ENCODE measurements at places on chromosomes 13 and 19. TPM values are rescaled to one million over a fixed set of nuclear protein-coding genes. Genes with fewer than 3 reads are reported as not detected.

GRCh38 chr13:33639158-33639557 lies 178.8 kb upstream of the RFC3 start:
- no peak for DNase-seq

DNA sequence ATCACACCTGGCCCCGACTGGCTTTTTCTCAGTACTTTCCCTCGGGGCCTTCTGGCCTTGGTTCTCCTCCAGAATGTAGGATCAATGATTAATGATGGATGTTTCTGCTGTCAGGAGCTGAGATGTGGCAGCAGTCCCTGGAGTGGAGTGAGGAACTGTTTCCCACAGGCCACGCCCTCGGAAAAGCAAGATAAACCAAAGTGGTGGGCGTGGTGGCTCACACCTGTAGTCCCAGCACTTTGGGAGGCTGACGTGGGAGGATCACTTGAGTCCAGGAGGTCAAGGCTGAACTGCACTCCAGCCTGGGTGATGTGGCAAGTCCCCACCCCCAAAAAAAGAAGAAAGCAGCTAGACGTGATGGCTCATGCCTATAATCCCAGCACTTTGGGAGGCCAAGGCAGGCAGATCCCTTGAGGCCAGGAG lies 7.1 kb upstream of the SHFL start:
- DNase-seq: no peak

DNA sequence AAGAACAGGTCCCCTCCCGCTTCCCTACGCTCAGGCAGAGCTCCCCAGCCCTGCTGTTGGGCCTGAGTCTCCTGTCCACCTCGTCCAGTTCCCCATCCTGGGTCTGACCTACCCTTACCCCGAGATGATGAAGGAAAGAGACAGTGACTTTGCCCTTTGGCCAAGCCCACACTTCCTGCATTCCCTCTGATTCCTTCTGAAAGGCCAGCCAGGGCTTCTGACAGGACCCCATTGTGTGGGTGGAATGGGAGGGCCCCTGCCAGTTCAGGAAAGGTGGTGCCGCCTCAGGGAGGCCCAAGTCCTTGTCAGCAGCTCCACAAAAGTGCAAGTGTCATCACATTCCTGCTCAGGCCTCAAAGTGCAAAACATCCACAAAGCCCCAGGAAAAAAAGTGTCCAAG lies 177.8 kb downstream of the PAN3 start:
- peak; percentile 30 for DNase-seq

DNA sequence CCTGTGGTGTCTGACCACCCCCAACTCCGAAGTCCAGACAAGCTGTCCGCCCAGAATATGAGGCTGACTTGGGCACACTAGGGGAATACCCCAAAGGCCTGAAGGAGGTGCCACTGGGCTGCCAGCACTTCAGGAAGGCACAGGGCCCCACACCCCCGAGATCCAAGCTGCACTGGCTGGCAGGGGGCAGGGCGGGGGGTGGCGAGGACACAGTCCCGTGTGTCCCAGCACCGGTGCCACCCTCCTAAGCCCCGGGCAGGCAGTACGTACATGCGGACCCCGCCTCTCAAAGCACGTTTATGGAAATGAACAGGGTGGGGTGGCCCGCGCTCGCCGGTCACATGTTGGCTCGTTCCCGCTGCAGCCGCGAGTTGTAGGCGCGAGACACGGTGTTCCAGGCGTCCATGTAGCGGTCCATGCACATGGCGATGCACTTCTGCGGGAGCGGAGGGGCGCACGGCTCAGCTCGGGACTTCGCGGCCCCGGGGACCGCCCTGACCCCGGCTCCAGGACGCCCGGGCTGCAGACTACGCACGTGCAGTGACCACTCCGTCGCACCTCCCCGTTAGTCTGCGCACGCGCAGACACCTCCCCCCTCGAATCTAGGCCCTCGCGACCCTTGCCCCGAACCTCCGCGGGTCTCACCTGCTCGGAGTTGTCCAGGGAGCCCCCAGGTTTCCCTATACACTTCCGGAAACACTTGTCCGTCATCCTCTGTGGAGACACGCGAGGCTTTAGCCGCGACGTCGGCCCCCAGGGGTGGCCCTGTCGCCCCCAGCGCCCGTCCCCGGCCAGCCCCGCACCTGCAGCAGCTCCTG lies 566 bp downstream of the TIMM13 start:
- DNase-seq: peak; percentile 82

DNA sequence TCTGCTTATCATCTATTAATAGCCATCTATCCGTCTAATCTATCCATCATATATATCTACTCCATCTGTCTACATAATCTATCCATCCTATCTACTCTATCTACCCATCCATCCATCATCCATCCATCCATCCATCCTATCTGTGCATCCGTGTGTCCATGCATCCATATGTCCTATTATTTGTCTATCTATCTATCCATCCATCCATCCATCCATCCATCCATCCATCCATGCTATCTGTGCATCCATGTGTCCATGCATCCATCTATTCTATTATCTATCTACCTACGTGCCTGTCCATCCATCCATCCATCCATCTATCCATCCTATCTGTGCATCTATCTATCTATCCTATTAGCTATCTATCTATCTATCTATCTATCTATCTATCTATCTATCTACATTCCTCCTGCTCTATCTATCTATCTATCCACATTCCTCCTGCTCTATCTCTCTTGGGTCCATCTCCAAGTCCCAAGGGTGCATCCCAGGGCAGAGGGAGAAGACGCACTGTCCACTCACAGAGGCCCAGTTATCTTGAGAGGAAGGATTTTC lies 1.9 kb downstream of the CYP4F2 start:
- DNase-seq: no peak

- no peak for DNase-seq
Observed at GRCh38 chr13:74678308-74678965, 544.2 kb upstream of the KLF12 start.

DNA sequence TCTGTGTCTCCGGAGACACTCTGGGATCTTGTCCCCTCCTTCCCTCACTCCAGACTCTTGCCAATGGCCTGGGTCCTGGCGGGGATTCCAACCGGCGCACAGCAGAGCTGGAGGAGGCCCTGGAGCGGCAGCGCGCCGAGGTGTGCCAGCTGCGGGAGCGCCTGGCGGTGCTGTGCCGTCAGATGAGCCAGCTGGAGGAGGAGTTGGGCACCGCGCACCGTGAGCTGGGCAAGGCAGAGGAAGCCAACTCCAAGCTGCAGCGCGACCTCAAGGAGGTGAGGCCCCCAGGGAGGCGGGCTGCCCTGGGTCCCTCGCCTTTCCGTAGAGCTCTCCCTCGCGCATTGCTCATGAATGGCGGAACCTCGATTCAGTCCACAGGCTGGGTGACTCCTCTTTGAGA lies 11.0 kb downstream of the PPFIA3 start:
- DNase-seq: no peak

DNA sequence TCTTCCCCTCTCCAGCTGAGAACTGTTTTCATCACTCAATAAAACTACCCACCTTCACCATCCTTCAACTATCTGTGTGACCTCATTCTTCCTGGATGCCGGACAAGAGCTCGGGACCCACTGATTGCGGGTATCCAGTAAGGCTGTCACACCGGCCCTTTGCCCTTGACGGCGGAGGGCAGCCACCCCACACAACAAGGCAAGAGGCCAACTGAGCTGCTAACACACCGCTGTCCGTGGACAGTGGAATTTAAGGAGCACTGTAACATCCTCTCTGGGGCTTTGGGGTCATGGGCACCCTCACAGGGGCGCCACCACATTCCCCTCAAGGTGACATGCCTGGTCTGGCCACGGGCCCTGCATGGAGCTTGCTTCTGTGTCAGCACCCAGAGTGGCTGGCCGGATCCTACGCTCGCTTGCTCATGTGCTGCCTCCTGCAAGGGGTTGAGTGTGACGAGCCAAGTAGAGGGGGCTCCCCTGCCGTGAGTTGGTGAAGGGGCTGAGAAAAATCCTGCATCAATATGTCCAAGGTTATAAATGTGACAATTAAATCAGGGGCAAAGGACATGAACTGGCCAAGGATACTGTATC lies 31.4 kb downstream of the LHFPL6 start:
- peak; percentile 65 for DNase-seq

- no peak for DNase-seq
Observed at GRCh38 chr13:78910147-78910546, 251.2 kb upstream of the OBI1 start.

GRCh38 chr13:64725492-64725891 lies 2504.6 kb downstream of the PCDH9 start:
- DNase-seq: no peak

DNA sequence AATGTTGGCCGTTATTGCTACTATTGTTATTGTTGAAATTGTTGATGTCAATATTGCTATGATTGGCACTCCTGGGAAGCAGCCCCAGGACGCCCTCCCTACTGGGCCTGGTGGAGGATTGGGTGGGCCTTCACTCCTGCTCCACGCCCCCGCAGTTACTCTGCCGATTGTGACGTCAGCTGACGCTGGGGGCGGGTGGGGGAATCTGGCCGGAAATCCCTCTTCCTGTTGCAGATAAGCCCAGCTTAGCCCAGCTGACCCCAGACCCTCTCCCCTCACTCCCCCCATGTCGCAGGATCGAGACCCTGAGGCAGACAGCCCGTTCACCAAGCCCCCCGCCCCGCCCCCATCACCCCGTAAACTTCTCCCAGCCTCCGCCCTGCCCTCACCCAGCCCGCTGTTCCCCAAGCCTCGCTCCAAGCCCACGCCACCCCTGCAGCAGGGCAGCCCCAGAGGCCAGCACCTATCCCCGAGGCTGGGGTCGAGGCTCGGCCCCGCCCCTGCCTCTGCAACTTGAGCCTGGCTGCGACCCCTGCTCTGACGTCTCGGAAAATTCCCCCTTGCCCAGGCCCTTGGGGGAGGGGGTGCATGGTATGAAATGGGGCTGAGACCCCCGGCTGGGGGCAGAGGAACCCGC lies at the start of gene ETV2:
TSS of gene ETV2 (plus strand) at position 231 of the 637 bp plus-strand sequence. CDS start 716 bp downstream, outside the sequence.
- peak; percentile 76 for DNase-seq

GRCh38 chr19:41420101-41420880 lies 6.9 kb downstream of the B3GNT8 start:
- no peak for DNase-seq

- no peak for DNase-seq
Observed at GRCh38 chr19:54017261-54017660, 25.8 kb downstream of the CACNG6 start.

DNA sequence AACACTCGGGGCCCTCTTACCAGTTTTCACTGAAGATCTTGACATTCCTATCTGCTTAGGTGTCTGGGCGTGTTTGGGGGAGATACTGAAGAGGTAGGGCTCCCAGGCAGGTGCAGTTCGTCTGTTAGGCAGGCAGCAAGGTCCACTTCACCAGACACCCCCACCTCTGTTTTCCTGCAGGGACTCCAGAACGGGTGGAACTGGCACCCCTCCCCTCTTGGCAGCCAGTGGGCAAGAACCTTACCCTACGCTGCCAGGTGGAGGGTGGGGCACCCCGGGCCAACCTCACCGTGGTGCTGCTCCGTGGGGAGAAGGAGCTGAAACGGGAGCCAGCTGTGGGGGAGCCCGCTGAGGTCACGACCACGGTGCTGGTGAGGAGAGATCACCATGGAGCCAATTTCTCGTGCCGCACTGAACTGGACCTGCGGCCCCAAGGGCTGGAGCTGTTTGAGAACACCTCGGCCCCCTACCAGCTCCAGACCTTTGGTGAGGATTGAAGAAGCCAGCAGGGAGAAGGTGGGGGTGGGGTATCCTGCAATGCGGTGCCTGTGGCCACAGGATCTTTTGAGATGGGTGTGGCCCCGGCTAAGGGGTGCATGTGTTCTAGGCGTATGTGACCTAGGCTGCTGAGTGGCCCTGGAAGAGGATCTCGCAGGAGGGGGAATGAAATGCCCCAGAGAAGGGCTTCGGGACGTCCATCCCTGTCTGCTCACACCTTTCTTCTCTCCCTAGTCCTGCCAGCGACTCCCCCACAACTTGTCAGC lies 3.3 kb upstream of the ICAM4 start:
- DNase-seq: no peak

The GNG7 gene
- 40.2 TPM for total RNA-seq
